M059J (cell line): ENCODE measurements at places on chromosomes 2 and 18.

DNA sequence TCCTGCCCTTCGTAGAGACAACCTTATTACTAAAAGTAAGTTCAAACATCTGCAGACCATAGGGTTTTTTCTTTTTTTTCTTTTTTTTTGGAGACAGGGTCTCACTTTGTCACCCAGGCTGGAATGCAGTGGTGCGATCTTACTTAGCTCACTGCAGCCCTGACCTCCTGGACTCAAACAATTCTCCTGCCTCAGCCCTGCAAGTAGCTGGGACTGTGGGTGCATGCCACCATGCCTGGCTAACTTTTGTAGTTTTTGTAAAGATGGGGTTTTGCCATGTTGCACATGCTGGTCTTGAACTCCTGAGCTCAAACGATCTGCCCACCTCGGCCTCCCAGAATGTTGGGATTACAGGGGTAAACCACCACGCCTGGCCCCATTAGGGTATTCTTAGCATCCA lies 32.4 kb downstream of the HADHA start:
- no peak for DNase-seq

- no peak for DNase-seq
Observed at GRCh38 chr2:25250331-25251070, 82.1 kb upstream of the POMC start.

DNA sequence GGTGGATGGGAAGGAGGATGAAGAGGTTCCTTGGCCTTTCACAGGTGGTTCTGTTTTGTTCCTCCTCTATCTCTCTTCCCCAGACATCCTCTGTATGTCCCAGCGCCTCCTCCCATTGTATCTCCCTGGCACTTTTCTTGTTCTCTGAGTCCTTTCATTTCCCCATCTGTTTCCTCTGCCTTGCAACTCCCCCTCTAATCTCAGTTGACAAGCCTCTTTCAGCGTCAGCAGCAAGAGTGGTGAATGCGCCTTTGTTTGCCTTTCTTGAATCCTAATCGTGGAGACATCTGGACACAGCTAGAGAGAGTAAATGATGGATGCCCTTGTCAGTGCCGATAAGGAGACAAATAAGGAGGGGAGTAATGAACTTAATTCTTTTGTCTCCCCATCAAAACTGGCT lies 167.0 kb downstream of the NDUFA10 start:
- no peak for DNase-seq

DNA sequence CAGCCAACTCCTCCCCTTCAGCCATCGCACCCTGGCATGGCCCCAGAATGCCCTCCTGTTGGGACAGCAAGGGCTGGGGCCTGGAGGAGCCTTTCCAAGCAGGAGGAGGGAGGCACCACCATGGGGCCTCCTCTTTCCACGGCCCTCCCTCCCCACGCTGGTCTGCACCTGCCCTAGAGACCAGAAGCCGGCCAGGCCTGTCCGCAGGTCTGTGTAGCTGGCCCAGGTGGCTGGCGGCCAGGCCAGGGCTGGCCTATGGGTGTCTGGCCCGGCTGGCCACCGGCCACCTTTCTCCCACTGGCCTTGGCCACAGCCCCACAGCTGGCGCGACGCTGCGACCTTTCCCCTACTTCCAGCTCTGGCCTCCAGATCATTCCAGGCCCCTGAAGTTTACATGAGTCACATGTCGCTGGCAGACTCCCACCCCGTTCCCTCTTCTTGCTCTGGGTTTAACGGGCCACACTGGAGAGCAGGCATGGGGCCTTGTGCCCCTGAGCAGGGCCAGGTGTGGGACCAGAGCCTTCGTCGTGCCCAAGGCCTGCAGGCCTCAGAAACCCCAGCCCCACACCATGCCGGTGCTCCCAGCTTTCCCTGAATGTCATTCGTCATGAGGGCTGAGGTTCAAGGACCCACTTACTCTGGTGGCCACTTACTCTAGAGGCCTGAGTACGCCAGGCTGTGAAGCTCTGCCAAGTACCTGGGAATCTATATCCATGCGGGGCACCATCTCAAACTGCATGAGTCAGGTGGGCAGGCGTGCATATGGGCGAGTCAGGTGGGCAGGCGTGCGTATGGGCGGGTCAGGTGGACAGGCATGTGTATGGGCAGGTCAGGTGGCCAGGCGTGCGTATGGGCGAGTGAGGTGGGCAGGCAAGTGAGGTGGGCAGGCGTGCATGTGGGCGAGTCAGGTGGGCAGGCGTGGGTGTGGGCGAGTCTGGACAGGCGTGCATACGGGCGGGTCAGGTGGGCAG lies 33.3 kb upstream of the KLF11 start:
- peak; percentile 74 for DNase-seq

GRCh38 chr18:31741097-31741735 lies 19.5 kb downstream of the SLC25A52 start:
- peak; percentile 20 for DNase-seq

DNA sequence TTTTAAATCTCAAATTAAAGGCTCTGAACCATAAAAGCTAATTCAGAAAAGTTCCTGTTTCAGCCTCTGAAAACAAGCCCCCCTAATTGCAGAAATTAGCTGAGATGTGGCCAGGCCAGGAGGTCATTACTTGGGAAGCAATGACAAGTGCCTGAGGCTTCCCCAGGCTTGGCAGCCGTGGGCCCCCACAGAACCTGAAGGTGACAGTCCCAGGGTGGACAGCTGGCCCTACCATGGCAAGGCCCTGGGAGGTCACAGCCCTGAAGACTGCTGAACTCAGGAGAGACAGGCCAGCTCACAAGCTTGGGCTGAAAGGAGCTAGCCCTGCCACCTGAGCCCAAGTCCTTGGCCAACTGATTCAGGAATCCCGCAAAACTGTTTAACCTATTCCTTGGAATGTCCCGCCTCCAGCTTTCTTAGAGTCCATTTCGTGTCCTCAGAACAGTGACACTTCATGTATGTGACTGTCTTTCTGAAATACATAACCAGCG lies 54.3 kb upstream of the PKDCC start:
- no peak for DNase-seq

GRCh38 chr2:180747728-180748127 lies 232.7 kb upstream of the UBE2E3 start:
- DNase-seq: peak; percentile 31

- DNase-seq: no peak
Observed at GRCh38 chr2:175017618-175018414, 12.6 kb upstream of the CHN1 start.

- DNase-seq: no peak
Observed at GRCh38 chr2:69680001-69680675, 36.6 kb upstream of the AAK1 start.

DNA sequence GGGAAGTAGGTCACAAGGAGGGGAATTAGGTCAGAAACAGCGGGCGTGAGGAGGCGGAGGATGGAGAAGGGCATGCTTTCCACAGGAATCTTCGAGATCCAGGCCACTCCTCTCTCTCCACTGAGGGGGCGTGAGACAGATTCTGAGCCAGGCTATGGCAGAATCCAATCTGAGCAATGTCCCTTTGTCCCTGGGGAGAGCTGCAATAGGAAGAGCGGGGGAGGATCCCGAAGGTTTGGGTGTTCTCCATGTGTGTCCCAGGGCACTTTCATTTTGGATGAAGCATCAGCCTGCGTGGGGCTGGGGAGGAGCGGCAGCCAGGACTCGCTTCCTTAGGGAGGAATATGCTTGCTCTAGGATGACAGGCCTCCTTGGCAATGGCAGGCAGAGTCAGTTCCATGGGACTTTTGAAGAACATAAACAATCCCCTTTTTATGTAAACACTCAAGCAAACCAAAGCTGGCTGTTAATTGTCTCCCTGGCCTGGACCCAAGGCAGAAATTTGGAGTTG lies 84.0 kb downstream of the LIPG start:
- peak; percentile 60 for DNase-seq

DNA sequence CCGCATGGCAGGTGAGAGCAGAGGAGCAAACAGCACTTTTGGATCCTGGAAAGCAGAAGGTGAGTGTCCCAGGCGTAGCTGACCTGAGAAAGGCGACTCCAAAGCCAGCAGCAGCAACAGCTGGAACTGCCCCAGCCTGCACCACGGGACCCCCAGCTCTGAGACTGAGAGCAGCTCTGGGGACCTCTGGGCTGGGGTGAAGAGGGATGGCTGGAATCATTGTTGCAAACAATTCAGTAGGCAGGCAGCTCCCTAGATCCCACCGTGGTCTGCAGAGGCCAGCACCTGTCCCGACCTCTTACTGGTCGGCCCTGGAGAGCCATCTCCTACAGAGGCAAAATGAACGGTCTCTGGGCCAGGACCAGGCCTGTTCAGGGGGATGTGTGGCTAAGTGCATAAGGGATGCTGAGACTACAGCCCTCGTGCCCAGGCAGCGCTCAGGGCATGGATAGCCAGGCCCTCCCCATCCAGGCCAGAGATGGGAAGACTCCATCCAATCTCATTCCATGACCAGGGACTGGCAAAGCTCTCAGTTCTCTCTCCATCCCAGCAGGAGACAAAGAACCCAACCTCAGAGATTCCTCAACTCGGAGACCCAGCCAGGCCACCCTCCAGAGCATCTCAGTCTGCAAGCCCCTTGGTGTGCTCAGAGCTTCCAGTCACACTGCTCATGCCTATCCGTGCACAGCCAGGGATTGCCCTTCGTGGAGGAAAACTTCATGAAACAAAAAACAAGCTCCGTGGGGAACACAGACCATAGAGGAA lies 38.2 kb upstream of the ALPP start:
- DNase-seq: no peak

- peak; percentile 63 for DNase-seq
Observed at GRCh38 chr2:237060534-237061312, 25.0 kb upstream of the COPS8 start.

- DNase-seq: no peak
Observed at GRCh38 chr18:69215161-69215560, 185.5 kb upstream of the DOK6 start.

GRCh38 chr18:1308686-1309085 lies 404.0 kb downstream of the ADCYAP1 start:
- DNase-seq: no peak

DNA sequence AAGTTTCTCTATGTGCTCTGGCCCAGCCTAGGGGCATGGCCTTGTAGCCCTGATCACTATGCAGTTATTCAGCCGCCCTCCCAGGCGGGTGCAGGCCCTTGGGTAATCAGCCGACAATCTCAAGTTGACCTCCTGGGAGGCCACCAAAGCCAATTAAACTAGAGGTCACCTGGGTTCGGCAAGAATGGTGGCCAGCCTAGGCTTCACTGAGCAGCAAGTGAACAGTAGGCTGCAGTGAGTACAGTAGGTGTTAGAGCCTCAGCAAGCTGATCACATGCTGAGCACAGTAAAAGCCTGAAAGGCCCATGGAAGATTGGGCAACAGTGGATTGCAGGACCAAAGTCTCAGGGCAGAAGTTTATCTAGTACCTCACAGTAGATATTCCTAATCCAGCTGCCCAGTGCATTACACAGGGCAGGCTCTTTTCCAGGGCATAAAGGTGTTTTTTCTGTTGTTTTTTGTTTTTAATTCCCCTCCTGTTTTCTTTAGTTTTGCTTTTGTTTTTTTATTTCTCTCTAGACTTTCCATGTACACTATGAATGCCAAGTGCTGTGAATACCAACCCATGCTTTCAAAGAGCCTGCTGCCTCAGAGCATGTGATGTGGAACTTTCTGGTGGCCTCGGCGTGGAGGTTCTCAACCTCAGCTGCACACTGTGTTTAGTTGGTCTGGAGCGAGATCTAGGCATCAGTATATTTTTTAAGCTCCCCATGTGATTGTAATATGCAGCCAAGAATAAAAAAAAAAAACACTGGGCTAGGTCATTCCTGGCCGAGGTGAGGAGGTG lies 55.9 kb upstream of the ATL2 start:
- DNase-seq: peak; percentile 30

GRCh38 chr2:25587361-25587760 lies 86.0 kb downstream of the DTNB start:
- DNase-seq: peak; percentile 74

- no peak for DNase-seq
Observed at GRCh38 chr2:192773044-192773443, 578.3 kb upstream of the TMEFF2 start.

GRCh38 chr2:47617523-47618271 lies 165.2 kb upstream of the MSH6 start:
- DNase-seq: no peak

- peak; percentile 81 for DNase-seq
Observed at GRCh38 chr2:30361751-30362394, 85.2 kb upstream of the LCLAT1 start.

DNA sequence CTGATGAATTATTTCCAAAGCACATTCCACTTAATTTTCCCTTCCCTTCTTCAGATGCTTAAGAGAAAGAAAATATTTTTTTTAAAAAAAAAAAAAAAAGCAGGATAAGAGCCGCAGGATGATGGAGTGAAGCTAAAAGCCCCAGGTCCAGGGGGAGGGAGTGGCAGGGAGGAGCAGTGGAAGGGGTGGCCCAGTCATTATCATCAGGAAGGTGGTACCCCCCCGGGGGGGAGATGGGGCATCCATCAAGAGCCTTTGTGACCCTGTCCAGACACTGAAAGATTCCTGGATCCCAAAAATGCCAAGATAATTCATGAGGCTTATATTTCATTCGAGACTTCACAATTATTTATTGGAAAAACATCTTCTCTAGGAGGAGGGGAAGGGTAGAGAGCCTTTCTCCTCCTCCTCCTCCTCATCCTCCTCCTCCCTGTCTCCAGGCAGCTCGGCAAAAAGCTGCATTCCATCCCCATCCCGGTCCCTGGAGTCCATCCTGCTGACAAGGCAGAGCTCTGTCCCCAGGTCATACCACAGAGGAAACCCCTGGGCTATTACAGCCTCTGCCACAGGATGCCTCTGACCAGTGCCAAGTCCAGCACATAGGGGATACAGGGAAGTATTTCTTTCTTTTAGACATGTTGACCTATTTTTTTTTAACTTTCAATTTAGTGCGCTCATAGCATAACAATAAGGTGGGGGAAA lies 125.3 kb downstream of the TWIST2 start:
- peak; percentile 83 for DNase-seq

- DNase-seq: no peak
Observed at GRCh38 chr2:8259106-8259840, 422.6 kb upstream of the ID2 start.

DNA sequence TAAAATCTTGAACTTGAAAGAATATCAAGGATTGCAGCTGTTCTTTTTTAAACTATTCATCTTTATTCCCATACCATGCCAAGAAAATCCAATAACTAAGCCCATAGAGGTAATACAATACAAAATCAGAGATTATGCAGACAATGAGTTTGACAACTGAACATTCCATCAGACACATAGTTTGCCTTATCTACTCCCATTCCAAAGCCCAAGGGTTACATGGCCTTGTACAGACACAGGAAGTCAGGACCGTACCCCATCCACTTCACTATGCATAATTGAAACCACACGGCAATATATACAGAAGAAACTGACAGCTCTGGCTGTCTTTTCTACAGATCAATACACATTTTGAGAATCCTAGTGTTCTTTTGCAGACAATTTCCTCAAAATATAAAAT lies 181.3 kb downstream of the TMX3 start:
- DNase-seq: no peak
